Suprapubic skin (tissue), 4 donors: ENCODE measurements at places on chromosomes 12 and 14.

GRCh38 chr12:21618566-21618965, 13.9 kb upstream of the GYS2 start:
- no peaks in the 10 kb centered on the region for H3K36me3 ChIP-seq
- H3K27ac ChIP-seq = no peak overlapping the region
- DNase-seq = no peak
- no peaks in the 10 kb centered on the region for H3K27me3 ChIP-seq
- H3K4me1 ChIP-seq = peaks cover 9% of the 10 kb centered on the region
- H3K4me3 ChIP-seq = no peak overlapping the region

DNA sequence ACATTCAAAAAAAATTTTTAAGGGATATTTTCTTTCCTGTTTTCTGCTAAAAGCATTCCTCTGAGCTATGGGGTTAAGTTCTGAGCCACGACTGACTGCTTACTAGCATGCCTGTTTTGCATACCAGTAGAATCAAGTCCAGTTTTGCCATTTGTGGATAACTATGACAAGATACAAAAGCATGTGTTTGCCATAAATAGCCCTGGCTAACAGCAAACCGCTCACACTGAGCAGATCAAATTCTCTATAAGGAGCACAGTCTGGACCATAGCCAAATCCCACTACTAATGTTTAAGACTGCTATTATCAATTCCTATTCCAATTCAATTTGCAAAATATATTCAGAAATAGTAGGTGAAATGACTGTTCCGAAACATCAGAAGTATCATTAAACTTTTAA, 3.2 kb downstream of the CFL2 start:
- H3K27ac ChIP-seq = no peak overlapping the region
- H3K4me1 ChIP-seq = peaks cover 45% of the 10 kb centered on the region
- no peak overlapping the region for H3K4me3 ChIP-seq
- H3K27me3 ChIP-seq = no peaks in the 10 kb centered on the region
- H3K36me3 ChIP-seq = no peaks in the 10 kb centered on the region

GRCh38 chr12:4626543-4626942, 22.3 kb downstream of the AKAP3 start:
- H3K36me3 ChIP-seq = no peaks in the 10 kb centered on the region
- no peaks in the 10 kb centered on the region for H3K27me3 ChIP-seq
- no peak overlapping the region for H3K4me3 ChIP-seq
- H3K27ac ChIP-seq = no peak overlapping the region

DNA sequence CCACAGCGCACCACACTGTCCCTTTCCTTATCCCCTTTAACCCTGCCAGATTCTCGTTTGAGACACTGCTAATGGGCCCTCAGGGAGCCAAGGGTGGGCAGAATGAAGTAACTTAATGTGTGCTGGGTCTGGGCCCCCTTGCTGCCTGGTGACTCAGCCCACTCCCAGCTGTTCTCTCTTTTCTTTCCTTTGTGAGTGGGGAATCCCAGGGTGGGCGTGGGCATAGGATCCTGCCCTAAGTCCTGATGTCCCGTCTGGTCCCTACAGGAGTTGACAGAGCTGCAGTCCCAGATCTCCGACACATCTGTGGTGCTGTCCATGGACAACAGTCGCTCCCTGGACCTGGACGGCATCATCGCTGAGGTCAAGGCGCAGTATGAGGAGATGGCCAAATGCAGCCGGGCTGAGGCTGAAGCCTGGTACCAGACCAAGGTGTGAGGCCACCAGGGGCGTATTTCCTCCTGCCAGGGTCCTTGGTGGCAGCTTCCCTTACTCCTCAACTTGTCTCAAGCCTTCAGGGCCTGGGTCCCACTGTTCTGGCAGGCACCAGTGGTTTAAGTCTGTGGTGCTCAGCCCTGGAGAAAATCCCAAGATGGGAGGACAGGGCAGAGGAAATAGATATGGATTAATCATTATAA, 8.3 kb downstream of the KRT7 start:
- no peaks in the 10 kb centered on the region for H3K36me3 ChIP-seq
- H3K27me3 ChIP-seq = no peaks in the 10 kb centered on the region
- H3K27ac ChIP-seq = no peak overlapping the region

DNA sequence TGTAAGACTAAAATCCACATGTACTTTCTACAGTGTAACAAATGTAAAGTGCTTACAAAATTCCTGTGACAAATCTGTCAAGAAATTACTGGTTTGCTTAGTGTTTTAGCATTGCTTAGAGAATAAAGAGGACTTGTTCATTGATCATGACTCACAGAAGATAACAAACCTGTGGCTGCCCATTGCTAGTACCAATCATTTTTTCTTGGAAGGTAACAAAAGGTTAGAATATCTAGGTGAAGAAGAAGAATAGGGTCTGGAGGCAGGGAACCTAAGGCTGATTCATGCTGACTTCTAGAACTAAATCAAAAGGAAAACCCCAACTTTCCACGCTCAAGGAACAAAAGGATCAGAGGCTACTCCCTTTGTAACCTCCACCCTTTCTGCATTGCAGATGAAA, 232.7 kb upstream of the ABCD2 start:
- DNase-seq = no peak
- H3K27ac ChIP-seq = no peak overlapping the region
- no peaks in the 10 kb centered on the region for H3K27me3 ChIP-seq
- H3K36me3 ChIP-seq = no peaks in the 10 kb centered on the region
- H3K4me1 ChIP-seq = no peaks in the 10 kb centered on the region
